ENCODE measurements at places on chromosomes 1 and 21. TPM values are rescaled to one million over a fixed set of nuclear protein-coding genes. Genes with fewer than 3 reads are reported as not detected.

- DNase-seq = no peak
These were observed 39.9 kb upstream of the SRSF10 start for GRCh38 chr1:24020025-24020424.

- DNase-seq = no peak
These were observed 884 bp downstream of the SPATA6 start for GRCh38 chr1:48470950-48471690.

- DNase-seq = no peak
These were observed 837 bp upstream of the USP21 start for GRCh38 chr1:161158316-161159010.

- no peak for DNase-seq
These were observed 72.3 kb upstream of the CSF3R start for GRCh38 chr1:36555041-36555440.

DNA sequence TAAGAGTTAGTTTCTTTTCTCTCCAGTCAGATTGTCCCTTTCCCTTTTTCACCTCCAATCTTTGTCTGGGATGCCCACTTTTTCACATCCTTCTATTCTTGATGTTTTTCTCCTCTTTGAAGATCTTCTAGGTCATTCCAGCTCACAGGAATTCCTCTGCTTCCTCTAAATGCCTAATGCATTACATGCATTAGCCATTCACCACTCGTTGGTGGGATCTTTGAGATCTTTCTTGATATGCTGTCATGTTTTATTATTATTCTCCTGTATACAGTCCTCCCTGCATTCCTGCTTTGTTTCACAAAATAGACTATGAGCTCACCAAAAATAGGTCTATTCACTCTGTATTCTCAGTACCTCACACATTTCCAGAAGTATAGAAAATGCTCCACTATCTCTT, 129.0 kb downstream of the LYPLAL1 start:
- DNase-seq = no peak

DNA sequence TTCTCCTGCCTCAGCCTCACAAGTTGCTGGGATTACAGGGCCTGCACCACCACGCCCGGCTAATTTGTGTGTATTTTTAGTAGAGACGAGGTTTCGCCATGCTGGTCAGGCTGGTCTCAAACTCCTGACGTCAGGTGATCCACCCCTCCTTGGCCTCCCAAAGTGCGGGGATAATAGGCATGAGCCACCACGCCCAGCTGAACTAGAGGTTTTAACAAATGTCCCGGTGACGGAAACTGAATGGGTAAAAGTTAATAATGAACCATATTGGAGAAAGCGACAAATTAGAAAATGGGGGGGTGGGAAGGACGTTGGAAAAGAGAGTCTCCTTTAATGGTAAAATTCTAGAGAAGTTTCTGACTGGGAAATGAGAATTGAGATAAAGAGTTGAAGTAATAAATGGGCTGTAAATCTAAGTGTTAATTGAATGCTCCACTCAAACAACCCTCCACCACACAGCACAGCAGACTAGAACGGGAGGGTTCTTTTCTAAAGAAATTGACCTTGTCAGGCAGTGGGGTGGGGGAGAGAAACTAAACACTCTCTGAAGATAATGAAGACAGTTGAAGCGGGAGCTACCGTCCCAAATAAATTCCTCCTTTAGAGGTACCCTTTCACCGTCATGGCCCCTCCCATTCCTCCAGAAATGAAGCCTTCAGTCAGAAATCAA, 46.9 kb upstream of the PUM1 start:
- DNase-seq = no peak

OR2T35 gene
- total RNA-seq = not detected

GPR3 gene
- not detected for total RNA-seq

HFM1 gene
- 0.50 TPM for total RNA-seq

LYPD8 gene
- not detected for total RNA-seq
